ENCODE measurements at places on chromosomes 5 and 9.

DNA sequence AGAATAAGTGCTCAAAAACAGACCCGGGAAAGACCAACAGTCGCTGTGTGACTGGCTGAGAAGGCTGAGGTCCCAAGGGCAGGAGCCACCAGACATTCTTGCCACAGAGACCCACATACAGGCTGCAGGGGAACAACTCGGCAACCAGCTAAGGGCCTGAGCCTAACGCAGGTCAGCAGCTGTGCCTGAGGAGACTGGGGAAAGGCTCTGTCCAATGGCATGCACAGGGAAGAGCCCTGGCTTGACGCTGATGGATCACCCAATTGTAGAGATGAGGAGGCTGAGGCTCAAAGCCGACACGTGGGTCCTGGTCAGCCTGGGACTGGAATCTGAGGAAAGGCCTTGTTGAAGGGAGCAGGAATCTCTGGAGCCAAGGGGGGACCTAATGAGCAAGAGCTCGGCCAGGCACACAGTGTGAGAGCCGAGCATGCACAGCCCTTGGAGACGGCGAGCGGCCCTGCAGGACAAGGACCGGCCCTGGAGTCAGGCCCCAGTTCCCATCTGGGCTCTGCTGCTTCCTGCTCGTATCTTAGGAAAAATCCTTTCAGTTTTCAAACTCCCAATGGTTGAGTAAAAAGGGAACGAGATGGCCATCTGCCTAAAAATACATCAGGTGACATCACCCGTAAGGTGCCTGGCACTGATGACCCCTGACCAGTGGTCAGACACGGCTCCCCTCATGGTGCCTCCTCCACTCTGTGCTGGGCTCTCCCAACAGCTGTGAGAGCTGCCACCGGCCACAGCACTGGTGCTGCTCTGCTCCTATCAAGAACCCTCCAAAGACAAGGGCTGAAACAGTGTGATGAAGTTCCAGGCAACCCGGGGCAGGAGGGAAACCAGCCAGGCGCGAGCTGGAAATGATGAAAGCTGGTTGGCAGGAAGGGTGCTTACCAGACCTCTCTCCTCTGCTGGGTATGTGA, 16.4 kb downstream of the LMAN2 start:
- DNase-seq: no peak

GRCh38 chr9:15936306-15936921, 383.6 kb downstream of the CCDC171 start:
- no peak for DNase-seq

DNA sequence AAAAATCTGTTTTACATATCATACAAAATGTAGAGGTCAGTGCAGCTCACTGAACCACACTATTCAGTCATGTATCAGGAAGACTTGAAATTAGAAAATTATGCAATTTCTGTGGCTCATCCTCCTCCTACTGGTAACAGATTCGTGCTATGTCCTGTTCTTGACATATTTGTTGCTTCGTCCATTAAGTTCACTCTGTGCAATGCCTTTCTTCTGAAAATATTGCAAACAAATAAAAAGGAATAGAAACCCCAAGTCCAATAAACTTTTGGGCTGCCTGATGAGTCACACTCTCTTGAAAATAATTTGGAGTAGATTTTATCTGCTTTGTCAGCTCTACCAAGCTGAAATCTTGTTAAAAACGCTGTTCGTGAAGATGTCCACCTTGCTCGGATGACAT, 391.2 kb downstream of the RAB3C start:
- DNase-seq: no peak

DNA sequence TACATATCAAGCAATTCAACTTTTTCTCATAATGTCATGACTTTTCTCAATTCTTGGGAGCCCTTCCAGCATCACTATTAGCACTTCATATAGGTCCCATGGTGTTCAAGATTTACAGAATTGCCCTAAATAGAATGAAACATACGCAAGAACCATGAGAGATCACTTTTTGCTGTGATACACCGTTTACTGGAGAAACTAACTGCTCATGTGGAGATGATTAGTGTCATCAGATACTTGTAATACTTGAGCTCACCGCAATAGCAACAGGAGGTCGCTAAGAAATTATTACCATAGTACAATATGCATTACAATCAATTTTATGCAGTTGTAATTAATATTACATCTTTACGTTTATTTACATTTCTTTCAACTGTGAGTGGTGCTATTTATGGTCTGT, 4.8 kb upstream of the PCSK5 start:
- DNase-seq: no peak

GRCh38 chr5:14980698-14981097, 109.1 kb upstream of the ANKH start:
- DNase-seq: no peak

DNA sequence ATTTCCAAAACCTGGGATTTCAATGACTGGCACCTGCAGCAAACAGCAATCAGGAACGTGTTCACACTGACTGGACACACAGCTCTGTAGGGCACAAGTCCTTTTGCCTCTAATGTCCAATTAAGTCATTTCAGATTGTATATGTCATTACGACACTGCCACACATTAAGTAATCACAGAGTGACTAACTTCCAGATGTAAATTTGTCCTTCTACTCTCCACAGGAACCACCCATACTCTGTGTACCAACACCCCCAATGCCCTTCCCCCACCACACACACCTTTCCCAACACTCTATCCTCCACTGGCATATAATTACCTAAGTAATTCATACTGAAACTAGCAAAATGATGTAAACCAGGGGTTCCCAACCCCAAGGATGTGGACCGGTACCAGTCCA, 30.5 kb downstream of the LARS1 start:
- no peak for DNase-seq

GRCh38 chr9:103757062-103757461, 337.0 kb upstream of the SMC2 start:
- no peak for DNase-seq

- DNase-seq: peak; percentile 67
Observed at GRCh38 chr9:33272061-33272460, 7.2 kb downstream of the CHMP5 start.

DNA sequence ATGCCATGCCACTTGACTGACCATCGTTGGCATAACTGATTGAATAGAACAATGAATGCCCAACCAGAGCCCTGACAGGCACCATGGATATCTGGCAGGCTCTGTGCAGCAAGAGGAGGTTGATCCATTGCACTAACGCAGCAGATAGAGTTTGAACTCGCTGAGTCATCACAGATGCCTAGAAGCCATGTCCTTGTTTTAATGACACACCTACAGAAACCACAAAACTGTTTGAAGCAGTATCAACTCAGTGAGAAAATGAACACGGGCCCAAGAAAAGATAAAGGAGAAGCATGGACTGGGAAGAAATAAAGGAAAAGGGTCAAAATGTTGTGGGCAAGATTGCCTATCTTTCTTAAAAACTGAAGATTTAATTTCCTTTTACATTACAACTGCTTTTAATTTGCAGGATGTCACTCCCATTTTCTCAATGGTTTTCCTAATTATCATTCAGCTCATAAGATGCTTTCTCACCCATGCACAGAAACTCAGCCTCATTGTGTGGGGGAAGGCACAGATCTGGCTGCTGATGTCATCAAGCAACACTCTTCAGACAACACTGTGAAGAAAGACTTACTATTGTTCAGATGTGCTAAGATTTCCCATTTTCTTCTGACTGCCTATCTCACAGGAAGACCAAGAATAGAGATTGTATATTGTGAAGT, 129.0 kb downstream of the PIK3R1 start:
- DNase-seq: peak; percentile 77

DNA sequence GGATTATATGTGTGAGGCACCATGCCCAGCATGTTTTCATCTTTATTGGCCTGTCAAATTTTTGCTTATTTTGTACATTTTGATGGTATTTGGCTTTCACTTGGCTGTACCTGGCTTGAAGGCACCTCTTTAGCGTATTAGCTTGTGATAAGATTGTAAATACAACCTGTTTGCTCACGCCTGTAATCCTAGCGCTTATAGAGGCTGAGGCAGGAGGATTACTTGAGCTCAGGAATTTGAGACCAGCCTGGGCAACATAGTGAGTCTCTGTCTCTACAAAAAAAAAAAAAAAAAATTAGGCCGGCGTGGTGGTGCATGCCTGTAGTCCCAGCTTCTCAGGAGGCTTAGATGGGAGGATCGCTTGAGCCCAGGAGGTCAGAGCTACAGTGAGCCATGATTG, 11.3 kb downstream of the SEC24A start:
- no peak for DNase-seq
